Right renal pelvis (tissue), 4 donors: ENCODE measurements at places on chromosomes 7 and 10. TPM values are rescaled to one million over a fixed set of nuclear protein-coding genes. Genes with fewer than 3 reads are reported as not detected.

- DNase-seq: no peak
These were observed 21.9 kb downstream of the ARID5B start for GRCh38 chr10:61923210-61923949.

DNA sequence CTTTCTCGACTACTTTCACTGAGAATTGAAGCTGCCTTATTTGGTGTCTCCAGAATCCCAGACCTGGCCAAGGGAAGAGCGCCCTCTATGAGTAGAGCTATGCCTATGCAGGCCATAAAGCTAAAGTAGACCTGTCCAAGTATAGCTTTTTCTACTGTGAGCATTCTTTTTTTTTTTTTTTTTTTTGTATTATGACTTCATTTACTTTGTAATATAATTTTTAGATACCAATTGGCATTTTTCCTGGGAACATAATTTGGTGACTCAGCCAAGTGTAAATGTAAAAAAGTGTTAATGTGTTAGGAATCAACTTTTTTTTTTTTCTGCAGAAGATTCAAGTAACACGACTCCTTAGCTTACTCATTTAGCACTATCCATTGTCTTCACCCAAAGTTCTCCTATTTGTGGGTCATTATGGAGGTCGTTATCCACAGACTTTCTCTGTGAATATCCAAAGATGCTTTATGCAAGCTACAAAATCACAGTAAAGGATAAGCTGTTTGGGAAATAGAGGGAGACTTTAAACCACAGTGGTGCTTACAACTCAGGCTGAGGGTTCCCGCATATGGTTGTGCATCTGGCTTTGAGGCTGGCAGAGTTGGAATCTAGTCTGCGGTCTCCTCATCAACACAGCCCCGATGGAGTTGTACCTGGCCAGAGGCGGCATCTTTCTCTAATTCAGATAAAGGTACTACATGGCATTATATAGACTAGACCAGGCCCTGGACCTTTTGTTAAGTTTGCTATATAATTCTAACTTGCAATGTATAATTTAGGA is 1040.2 kb upstream of the SORCS1 start:
- DNase-seq: peak; percentile 36

GRCh38 chr10:111885046-111885445 is 298.5 kb downstream of the GPAM start:
- DNase-seq: no peak

- no peak for DNase-seq
These were observed 60.4 kb upstream of the ADO start for GRCh38 chr10:62744136-62744535.

GRCh38 chr10:21337171-21337792 is 188.2 kb downstream of the SKIDA1 start:
- no peak for DNase-seq

DNA sequence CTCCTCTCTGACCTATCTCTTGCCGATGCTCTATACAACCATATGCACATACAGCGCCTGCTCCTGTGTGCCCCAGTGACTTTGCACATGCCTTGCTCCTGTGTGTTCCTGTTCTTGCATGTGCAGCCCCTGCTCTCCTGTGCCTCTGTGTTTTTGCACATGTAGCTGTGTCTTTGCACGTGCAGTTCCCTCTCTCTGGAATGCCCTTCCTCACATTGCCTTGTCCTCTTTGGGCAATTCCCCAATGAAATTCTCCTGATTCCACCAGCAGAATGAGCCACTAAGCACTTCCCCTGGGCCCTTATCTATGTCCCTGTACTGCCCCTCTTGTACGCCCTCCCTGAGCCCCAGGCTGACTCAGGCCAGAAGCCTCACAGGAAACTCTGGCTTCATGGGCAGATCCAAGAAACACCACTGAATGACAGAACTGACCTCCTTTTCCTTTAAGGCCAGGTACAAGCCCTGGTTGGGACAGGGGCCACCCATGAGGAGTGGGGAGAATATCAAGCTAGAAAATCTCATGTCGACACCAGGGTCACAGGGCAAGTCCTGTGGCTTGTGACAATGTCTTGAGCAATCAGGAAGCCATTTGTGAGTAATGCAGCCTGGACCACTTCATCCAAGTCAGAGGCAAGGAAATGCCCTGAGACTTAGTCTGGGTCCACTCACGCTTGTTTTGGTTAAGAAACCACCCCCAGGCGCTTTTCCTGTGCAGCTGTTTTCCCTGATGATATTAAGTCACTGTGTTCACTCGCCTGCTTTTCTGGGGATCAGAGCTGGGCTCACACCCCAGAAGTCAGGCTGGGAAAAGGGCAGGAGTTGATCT is 1.9 kb upstream of the ARHGAP22 start:
- DNase-seq: no peak

The SPDYE2B gene
- 0.79 TPM for polyA plus RNA-seq

The PODXL gene
- polyA plus RNA-seq: 855 TPM

- no peak for DNase-seq
These were observed 244.4 kb downstream of the TNS3 start for GRCh38 chr7:47337531-47337930.

The C10orf62 gene
- 0.90 TPM for polyA plus RNA-seq

The MBLAC1 gene
- 1.7 TPM for polyA plus RNA-seq

GRCh38 chr7:106484562-106484961 is 176.4 kb downstream of the CCDC71L start:
- no peak for DNase-seq

- no peak for DNase-seq
These were observed 284.4 kb downstream of the CRPPA start for GRCh38 chr7:16136896-16137295.

GRCh38 chr10:118459642-118460193 is 117.6 kb upstream of the FAM204A start:
- DNase-seq: peak; percentile 61

The GPR26 gene
- polyA plus RNA-seq: not detected

GRCh38 chr10:99870123-99870730 is 87.8 kb downstream of the ABCC2 start:
- no peak for DNase-seq

The BMPER gene
- polyA plus RNA-seq: 12.9 TPM

DNA sequence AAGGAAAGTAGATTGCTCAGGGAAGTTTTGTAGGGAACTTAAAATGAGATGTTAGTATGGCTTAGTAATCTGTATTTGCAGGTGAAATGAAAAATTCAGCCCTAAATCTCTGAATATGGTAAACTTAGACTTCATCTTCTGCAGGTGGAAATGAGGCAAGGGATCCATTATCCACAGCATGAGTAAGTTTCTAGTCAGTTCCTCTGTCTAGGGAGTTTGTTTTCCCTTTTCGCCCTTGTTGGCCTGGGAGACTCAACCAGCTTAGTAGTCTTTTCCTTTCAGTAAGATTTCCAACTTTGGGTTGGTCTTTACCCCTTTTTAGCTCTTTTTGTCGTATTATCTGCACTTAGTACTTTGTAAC is 65.6 kb downstream of the ZEB1 start:
- no peak for DNase-seq

The TACC2 gene
- polyA plus RNA-seq: 40.9 TPM

The MUC3A gene
- 0.49 TPM for polyA plus RNA-seq

The SLC13A1 gene
- polyA plus RNA-seq: 18.8 TPM

- DNase-seq: peak; percentile 5
These were observed 55.3 kb downstream of the TBATA start for GRCh38 chr10:70729763-70730357.

GRCh38 chr10:132192076-132192975 is 5.6 kb downstream of the DPYSL4 start:
- DNase-seq: no peak

The CNPY1 gene
- not detected for polyA plus RNA-seq

- no peak for DNase-seq
These were observed 12.5 kb upstream of the DDIT4 start for GRCh38 chr10:72260976-72261783.

The AGAP4 gene
- polyA plus RNA-seq: 27.8 TPM

- no peak for DNase-seq
These were observed 98.9 kb upstream of the ARHGAP21 start for GRCh38 chr10:24822590-24822989.

The PILRA gene
- 4.8 TPM for polyA plus RNA-seq

DNA sequence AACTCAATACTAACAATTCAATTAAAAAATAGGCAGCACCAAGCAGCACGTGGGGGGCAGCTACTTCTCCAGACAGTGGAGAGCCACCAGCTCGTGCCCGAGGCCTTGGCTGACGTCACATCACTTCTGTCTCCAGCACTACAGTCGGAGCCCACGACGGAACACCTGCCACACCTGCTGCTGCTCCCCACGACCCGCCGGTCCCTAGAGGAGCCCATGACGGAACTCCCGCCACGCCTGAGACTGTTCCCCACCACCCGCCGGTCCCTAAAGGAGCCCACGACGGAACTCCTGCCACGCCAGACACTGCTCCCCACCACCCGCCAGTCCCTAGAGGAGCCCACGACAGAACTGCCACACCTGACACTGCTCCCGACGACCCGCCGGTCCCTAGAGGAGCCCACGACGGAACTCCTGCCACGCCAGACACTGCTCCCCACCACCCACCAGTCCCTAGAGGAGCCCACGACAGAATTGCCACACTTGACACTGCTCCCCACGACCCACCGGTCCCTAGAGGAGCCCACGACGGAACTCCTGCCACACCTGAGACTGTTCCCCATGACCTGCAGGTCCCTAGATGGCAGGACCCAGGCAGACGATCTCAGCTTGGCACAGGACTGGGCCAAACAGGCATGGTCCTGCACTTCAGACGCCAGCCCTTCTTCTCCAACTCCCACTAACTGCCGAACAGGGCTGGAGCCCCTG is 258.0 kb downstream of the ELFN1 start:
- DNase-seq: no peak

The ABCC2 gene
- polyA plus RNA-seq: 7.4 TPM

GRCh38 chr7:92354214-92354613 is 93.1 kb upstream of the GATAD1 start:
- no peak for DNase-seq

DNA sequence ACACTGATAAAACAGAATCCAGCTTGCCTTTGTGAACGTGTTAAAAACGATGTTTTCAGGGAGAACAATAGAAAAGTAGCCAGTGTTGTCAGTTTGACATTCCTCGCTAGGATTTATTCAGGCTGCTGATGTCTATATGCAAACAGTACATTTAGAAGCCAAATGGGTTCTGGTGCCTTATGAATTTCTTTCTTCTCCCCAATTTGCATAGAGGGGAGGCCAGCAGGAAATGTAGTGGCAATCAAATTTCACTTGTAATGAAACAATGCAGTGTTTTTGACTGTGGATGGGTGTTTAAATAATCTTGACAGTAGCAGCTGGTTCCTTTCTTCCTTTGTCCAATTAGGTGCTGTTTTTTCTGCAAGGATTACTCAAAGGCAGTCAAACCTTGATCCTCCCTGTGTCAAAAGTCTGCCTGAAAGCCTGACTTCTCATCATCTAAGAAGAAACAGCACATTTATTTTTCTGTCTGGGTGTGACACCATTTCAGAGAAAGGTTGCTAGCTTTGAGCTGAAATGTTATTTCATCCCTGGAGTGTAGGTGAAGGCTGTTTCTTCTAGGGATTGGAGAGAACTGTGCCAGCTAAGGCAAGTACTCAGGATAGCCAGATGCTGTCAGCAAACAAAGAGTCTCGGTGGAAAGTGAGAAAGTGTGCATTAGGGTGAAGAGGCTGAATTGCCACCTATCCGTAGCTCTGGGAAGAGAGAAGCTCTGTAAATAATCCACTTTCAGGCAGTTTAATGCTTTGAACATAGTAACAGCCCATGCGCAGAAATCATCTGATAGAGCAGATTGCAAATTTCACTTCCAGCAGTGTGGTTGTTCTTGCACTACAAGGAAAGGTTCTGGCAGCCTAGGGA is 36.6 kb upstream of the ZNRF2 start:
- no peak for DNase-seq

- no peak for DNase-seq
These were observed 20.6 kb downstream of the RGR start for GRCh38 chr10:84265418-84265817.

The CPSF4 gene
- 30.3 TPM for polyA plus RNA-seq

GRCh38 chr7:130461272-130461671 is 20.5 kb upstream of the CEP41 start:
- no peak for DNase-seq

- no peak for DNase-seq
These were observed 160.3 kb downstream of the SNX10 start for GRCh38 chr7:26451997-26452396.

The HMX3 gene
- polyA plus RNA-seq: not detected

The ALOX5 gene
- 7.3 TPM for polyA plus RNA-seq

The CH25H gene
- polyA plus RNA-seq: 0.15 TPM

DNA sequence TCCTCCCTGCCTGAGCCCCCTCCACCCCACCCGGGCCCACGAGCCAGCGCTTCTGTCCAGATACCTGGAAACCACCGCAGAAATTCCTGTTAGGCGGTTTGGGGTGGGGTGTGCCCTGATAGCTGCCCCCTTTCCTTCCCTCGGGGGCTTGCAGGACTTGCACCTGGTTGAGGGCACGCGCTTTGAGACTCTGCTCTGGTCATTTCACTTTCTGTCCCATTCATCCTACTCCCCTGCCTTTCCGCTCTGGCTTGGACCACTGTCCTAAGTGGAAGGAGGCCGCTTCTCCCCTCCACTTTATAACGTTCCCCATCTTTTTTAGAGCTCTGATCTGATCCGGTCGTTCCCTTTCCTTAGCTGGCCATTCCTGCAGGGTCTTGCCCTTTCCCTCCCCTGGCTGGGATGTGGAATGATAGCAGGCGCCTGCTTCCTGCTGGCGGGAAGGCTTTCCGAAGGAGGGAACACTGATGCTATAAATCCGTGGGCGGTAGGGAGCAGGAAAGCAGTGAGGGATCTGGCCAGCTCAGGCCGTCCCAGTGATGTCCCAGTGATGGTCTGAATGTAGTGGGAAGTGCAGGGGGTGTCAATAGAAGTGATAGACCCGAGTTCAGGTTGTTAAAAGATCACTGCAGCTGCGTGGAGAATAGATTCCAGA is 852 bp upstream of the PRKAR1B start:
- DNase-seq: no peak

The HIF1AN gene
- 46.0 TPM for polyA plus RNA-seq

The ZNF736 gene
- polyA plus RNA-seq: 21.3 TPM

GRCh38 chr7:85479918-85480643 is 293.2 kb upstream of the SEMA3D start:
- DNase-seq: no peak

DNA sequence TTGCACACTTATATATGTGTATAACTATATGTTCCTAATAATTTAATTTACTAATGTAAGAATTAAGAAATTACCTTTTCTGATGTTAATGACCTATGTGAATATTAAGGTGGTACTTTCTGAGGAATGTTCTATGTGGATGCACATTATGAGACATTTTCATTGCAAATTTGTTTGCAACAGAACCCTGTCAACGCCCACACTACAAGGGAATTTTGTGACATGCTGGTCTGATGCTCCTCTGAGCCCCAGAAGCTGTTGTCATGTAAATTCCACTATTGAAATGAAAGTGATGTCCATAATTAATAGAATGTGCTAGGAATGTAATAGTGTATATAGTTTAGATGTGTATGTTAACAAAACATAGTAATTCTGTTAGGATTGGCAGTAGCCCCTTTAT is 4.5 kb downstream of the GRM3 start:
- DNase-seq: no peak
